ENCODE measurements at places on chromosomes 12 and 14.
A peak's percentile ranks its signal among the peaks of the same experiment; 100 is the strongest.

- H3K27ac ChIP-seq: no peak overlapping the region
- H3K4me3 ChIP-seq: no peak overlapping the region
- no peaks in the 10 kb centered on the region for H3K36me3 ChIP-seq
- no peaks in the 10 kb centered on the region for H3K4me1 ChIP-seq
Observed at GRCh38 chr14:76775695-76776427, 14.6 kb downstream of the VASH1 start.

DNA sequence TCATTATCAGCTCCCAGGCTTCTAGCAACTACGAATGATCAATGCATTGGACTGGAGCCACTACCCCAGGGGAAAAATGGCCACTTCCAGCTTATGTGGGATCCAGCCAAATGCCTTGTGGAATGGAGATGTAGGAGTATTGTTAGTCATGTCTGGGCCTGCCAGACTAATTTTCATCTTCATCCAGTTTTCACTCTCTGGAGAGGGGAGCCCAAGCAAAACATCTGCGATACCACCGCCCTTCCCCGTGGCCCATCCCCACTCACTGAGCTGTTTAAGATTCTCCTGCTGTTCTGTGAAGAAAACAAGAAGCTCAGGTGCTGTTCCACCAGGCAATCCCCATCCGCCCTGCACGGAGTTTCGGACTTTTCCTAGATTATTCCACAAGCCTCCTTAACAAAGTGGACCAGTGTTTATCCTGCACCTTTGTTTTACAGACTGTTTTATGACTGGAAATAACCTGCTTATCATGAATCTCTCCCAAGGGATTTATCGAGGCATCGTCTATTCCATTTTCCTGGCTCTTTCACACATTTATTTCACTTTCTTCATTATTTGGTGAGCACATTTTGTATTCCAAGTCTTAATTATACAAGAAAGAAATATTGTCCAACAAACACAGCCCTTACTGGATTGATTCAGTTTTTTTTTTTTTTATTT lies 35.5 kb upstream of the MAX start:
- H3K36me3 ChIP-seq: no peaks in the 10 kb centered on the region
- no peak overlapping the region for H3K27ac ChIP-seq
- H3K4me3 ChIP-seq: no peak overlapping the region
- no peaks in the 10 kb centered on the region for H3K4me1 ChIP-seq
- no peaks in the 10 kb centered on the region for H3K27me3 ChIP-seq

GRCh38 chr12:79643821-79644220 lies 46.9 kb downstream of the PAWR start:
- H3K4me3 ChIP-seq: no peak overlapping the region
- H3K27me3 ChIP-seq: no peaks in the 10 kb centered on the region
- no peak for DNase-seq
- peak overlapping the region; percentile 20 for H3K27ac ChIP-seq

- H3K27me3 ChIP-seq: peaks cover 24% of the 10 kb centered on the region
- H3K36me3 ChIP-seq: no peaks in the 10 kb centered on the region
- H3K4me3 ChIP-seq: no peak overlapping the region
- H3K27ac ChIP-seq: no peak overlapping the region
- DNase-seq: no peak
Observed at GRCh38 chr12:34400411-34400881, 378.1 kb downstream of the ALG10 start.

- H3K27me3 ChIP-seq: no peaks in the 10 kb centered on the region
- H3K27ac ChIP-seq: no peak overlapping the region
- no peak for DNase-seq
- H3K4me3 ChIP-seq: no peak overlapping the region
- H3K4me1 ChIP-seq: no peaks in the 10 kb centered on the region
Observed at GRCh38 chr12:67414011-67414715, 145.0 kb downstream of the CAND1 start.

GRCh38 chr12:6233121-6233971 lies 33.1 kb downstream of the CD9 start:
- H3K4me3 ChIP-seq: no peak overlapping the region
- no peak overlapping the region for H3K27ac ChIP-seq

GRCh38 chr12:93347054-93347785 lies 30.5 kb upstream of the NUDT4 start:
- H3K27me3 ChIP-seq: no peaks in the 10 kb centered on the region
- DNase-seq: no peak
- no peak overlapping the region for H3K27ac ChIP-seq

All from Panc1 (cell line).